ENCODE measurements at places on chromosomes 2 and 18.
A peak's percentile ranks its signal among the peaks of the same experiment; 100 is the strongest.

DNA sequence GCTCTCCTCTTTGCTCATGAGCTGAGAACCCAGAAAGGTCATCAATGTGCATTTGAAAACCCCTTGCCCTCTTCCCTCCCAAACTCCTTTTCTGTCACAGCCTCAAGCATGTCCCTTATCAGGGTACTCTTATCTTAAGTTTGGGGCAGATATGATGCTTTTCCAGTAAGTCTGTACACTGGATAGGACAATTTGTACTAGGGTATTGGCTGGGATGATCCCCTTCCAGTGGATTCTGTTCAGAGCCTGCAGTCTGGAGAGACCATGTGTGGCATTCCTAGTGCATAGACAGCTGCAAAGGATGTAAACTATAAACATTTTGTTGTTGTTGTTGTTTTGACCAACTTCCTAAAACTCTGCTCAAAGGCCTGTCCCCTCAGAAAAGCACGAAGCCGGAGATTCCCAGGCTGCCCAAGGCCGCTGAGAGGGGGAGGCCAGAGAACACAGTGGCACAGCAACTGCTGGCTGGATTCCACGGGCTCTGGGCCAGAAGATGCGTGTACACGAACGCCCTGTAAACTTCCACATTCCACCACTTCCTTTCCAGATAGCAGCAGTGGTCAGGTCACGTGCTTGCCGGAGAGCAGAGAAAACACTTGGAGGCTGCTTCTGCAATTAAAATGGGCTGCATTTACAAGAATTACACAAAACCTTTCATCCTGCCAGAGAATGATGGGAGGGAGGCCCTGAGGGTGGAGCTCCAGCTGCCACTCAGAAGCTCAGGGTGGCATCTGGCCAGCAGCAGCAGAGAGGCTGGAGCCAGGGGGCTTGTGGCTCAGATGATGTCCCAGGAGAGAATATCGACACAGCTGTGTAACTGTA lies 42.1 kb downstream of the BMP10 start:
- peak; percentile 94 for DNase-seq

DNA sequence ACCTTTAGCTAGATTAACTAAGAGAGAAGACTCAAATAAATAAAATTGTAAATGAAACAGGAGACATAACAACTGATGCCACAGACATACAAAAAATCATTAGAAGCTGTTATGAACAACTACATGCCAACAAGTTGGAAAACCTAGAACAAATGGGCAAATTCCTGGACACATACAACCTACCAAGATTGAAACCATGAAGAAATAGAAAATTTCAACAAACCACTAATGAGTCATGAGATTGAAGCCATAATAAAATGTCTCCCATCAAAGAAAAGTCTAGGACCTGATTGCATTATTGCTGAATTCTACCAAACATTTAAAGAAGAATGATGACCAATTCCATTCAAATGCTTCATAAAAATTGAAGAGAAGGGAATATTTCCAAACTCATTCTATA lies 54.3 kb downstream of the ST3GAL5 start:
- DNase-seq = no peak

- DNase-seq = no peak
These were observed 134.7 kb downstream of the EML6 start for GRCh38 chr2:54858021-54858681.

DNA sequence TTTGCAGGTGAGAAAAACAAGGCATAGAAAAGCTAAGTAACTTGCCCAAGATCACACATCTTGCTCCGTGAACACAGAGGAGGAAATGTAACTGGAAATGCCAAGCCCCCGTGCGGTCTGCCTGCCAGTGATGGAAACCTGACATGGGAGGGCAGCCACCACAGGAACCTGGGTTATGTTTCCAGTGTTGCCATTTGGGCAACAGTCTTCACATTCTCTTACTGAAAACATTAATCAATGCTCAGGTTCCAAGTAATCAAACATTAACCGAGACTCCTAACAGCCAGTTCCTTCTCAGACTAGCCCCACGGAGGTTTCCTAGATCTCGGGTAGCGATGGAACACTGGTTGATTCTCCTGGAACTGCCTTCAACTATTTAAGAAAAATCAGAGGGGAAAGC lies 2.5 kb downstream of the TGFA start:
- DNase-seq = no peak

- no peak for DNase-seq
These were observed 55.8 kb upstream of the TNP1 start for GRCh38 chr2:216915557-216916150.

DNA sequence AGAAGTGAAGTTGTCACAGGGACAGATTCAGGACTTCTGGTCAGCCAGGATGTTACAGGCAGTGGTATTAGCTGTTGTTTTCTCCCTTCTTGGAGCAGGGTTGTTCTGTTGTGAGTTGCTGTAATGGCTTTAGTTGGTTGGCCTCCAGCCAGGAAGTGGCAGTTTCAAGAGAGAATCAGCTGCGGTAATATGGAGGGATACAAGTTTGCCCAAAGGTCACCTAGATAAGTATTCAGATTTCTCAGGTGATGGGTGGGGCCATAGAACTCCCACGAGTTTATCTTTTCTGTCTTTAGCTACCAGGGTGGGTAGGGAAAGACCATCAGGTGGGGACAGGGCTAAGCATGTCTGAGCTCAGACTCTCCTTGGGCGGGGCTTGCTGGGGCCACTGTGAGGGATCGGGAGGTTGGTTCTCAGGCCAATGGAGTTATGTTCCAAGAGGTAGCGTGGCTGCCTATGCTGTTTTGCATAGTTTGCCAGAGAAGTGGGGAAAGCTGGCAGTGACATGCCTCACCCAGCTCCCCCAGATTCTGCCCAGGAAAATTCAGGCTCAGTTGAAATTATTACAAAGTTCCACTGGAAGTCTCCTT lies 640.4 kb upstream of the CHAC2 start:
- DNase-seq = no peak
